ENCODE measurements at places on chromosomes 6 and 20. TPM values are rescaled to one million over a fixed set of nuclear protein-coding genes. Genes with fewer than 3 reads are reported as not detected.

Gene GMPR
- total RNA-seq, result 1.0 TPM

DNA sequence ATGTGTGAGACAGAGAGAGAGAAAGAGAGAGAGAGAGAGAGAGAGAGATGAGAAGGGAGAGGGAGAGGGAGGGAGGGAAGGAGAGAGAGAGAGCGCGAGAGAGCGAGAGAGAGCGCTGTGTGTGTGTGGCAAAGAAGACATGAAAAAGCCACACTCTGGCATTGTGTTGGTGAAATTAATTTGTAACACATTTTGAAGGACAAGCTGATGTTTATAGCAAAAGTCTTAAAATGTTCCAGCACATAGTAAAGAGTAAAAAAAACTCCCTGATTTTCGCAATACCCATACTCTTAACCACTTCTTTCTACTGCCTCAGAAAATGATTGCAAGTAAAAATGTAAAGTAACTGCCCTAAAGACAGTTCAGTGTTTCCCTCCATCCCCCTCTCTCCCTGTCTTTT, 56.7 kb downstream of the SLC22A1 start:
- no peak overlapping the region for H3K27ac ChIP-seq
- H3K27me3 ChIP-seq, result peaks cover 2% of the 10 kb centered on the region

Gene NMBR
- not detected for total RNA-seq

Gene SMLR1
- total RNA-seq, result not detected

DNA sequence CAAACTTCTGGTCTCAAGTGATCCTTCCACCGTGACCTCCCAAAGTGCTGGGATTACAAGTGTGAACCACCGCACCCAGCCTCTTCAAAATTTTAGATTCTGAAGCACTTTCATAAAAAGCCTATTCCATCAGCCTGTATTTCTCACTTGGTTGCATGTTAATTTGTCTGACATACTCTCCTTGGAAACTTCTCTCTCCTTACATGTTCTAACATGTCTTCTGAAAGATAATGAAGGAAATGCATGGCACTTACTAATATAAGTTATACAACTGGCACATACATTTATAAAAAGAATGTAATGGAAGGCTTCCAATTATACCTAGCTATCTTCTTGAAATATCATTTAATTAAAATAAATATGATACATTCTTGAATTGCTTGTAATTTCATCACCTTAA, 597.5 kb downstream of the TBC1D32 start:
- no peak for DNase-seq
- no peaks in the 10 kb centered on the region for H3K27me3 ChIP-seq
- no peaks in the 10 kb centered on the region for H3K4me1 ChIP-seq
- no peak overlapping the region for H3K4me3 ChIP-seq

- peak overlapping the region; percentile 5 for H3K4me3 ChIP-seq
- H3K27me3 ChIP-seq, result no peaks in the 10 kb centered on the region
- H3K4me1 ChIP-seq, result peaks cover 36% of the 10 kb centered on the region
- DNase-seq, result peak; percentile 82
Observed at GRCh38 chr6:14270925-14271788, 153.6 kb downstream of the CD83 start.

GRCh38 chr6:337805-338368, 45.6 kb downstream of the DUSP22 start:
- peaks cover 6% of the 10 kb centered on the region for H3K36me3 ChIP-seq
- H3K27me3 ChIP-seq, result no peaks in the 10 kb centered on the region
- H3K27ac ChIP-seq, result no peak overlapping the region
- peak overlapping the region; percentile 35 for H3K4me3 ChIP-seq

Gene CCN5
- total RNA-seq, result not detected

Gene COQ3
- 17.7 TPM for total RNA-seq

GRCh38 chr6:20440296-20440695, 38.6 kb downstream of the E2F3 start:
- H3K27me3 ChIP-seq, result no peaks in the 10 kb centered on the region
- peaks cover 14% of the 10 kb centered on the region for H3K4me1 ChIP-seq
- no peak overlapping the region for H3K4me3 ChIP-seq
- peaks cover 49% of the 10 kb centered on the region for H3K36me3 ChIP-seq
- no peak for DNase-seq
- H3K27ac ChIP-seq, result no peak overlapping the region

Gene ZC2HC1B
- not detected for total RNA-seq

Gene PLA2G7
- total RNA-seq, result not detected

DNA sequence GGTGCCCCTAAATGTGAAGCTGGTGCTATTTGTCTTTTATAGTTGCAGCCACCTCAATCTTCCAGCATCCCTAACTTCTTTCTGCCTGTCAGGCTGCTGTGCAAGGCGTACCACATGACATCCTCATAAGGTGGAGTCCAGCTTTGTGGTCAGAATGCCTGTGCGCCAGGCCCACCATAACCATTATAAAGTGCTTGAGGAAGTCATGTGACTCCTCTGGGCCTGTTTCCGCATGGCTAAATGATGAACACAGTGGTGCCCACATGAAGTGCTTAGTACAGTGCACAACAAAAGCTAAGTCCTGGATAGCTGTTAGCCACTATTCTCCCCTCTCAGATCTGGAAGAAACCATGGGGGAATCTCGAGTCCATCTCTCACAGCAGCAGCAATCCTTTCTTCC, 75.6 kb downstream of the INSM1 start:
- no peaks in the 10 kb centered on the region for H3K27me3 ChIP-seq
- H3K4me3 ChIP-seq, result no peak overlapping the region
- H3K36me3 ChIP-seq, result peaks cover 4% of the 10 kb centered on the region

GRCh38 chr6:94751641-94752329, 825.5 kb upstream of the MANEA start:
- DNase-seq, result no peak
- H3K4me1 ChIP-seq, result no peaks in the 10 kb centered on the region
- no peak overlapping the region for H3K4me3 ChIP-seq
- H3K27ac ChIP-seq, result no peak overlapping the region
- H3K36me3 ChIP-seq, result no peaks in the 10 kb centered on the region

DNA sequence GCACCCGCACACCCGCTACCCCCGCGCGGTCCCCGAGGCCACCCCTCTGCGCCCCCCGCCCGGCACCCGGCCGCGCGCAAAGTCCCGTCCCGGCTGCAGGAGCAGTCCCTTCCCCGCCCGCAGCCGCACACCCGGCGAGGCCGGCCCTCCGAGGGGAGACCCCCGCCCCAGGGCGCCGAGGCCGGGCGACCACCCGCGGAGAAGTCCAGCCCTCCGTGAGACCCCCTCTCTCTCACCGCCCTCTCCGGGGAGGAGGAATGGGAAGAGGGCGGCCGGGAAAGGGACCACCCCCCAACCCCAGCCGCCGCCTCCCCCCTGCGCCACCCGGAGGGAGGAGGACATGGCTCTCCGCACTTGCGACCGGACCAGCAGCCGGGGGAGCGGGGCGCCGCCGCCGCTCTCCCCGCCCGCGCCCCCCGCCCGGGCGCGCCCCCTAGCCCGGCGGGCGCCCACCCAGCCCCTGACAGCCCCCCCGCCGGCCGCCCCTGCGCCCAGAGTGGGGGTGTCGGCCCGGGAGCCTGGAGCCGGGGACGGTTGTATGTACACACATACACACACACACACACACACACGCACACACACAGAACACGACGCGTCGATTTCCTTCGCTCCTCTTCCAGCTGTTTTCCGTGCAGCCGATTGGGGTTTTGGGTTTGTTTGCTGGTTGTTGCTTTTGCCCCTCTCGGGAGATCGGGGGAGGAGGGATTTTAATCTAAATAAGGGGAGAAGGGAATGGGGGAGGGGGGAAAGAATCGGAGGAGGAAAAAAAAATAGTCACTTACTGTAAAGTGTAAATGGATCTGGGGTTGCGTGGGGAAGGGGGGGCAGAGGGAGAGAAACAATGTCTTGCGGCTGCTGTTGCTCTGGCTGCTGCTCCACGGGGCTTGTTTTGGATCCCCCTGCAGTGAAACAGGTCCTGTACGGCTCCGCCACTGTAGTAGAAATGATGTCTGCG, at the start of gene ATXN1:
Gene ATXN1, minus strand, starts transcription at position 945 of the 955 bp plus-strand sequence.
- H3K36me3 ChIP-seq, result no peaks in the 10 kb centered on the region
- no peaks in the 10 kb centered on the region for H3K27me3 ChIP-seq
- H3K4me3 ChIP-seq, result peak within 1 kb of the TSS; percentile 98
- H3K4me1 ChIP-seq, result peaks cover 57% of the 10 kb centered on the region
- peak; percentile 53 for DNase-seq

- no peaks in the 10 kb centered on the region for H3K4me1 ChIP-seq
- peaks cover 8% of the 10 kb centered on the region for H3K27me3 ChIP-seq
- H3K4me3 ChIP-seq, result no peak overlapping the region
- no peak for DNase-seq
- no peaks in the 10 kb centered on the region for H3K36me3 ChIP-seq
- H3K27ac ChIP-seq, result no peak overlapping the region
Observed at GRCh38 chr6:155067956-155068615, 73.0 kb downstream of the TIAM2 start.

Gene HLA-DQB2
- total RNA-seq, result not detected

DNA sequence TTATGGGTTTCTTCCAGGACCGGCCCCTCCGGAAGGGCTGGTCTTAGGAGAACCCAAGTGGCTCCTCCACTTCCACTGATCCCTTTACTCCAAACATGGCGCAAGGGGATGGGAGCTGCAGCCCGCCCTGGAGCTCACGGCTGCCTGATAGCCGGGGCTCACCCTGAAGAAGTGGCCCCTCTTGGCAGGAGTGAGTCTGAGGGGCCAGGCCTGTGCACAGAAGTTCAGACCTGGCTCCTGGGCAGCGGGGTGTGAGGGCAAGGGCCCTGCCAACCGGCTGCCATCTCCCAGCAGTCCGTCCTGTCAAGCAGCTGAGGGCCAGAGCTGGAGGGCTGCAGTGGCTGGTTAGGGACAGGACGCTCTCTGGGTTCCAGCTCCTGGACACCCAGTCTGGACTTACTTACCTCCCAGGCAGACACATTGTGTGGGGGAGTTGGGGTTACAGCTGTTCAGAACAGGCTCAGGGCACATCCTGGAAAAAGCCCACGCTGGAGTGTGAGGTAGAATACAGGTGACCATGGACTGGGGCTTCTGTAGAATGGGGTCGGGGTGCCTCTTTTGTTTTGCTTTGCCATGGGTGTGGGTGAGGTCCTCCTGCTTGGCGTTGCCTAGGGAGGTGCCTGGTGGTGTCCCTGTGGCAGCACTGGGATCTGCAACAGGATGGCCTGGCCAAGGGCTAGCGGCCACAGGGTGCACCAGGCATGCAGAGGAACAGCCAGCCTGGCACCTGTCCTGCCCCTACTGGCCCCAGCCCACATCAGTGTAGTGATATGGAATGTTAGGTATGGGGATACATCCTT, 88.4 kb downstream of the ASXL1 start:
- H3K4me1 ChIP-seq, result peaks cover 9% of the 10 kb centered on the region
- H3K27ac ChIP-seq, result peak overlapping the region; percentile 39
- DNase-seq, result no peak

DNA sequence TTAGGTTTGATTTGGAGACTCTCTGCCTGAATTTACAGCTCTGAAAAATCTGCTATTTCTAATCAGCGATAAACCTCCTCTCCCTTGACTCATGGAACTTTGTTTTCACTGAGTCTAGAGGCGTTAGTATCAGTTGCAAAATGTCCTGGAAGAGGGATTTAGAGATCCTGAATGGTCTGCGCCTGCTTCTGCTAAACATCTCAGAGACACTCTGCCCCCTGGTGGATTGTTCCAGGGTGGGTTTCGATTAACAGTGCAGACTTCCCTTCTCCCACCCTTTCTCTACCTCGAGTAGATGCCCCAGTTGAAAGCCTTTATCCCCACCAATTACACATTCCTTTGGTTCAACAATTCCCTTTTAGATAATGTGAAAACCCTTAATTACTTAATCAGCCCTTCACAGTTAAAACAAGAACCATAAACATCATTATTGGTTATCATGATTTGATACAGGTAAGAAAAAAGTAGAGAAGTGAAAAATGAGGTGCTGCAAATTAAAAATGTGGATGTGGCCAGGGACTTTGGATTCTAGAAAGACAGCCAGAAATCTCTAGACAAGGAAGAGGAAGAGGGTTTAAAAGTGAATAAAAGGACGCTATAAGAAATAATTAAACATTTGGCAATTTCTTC, 5.5 kb downstream of the HTR1B start:
- peak; percentile 62 for DNase-seq

- DNase-seq, result no peak
- H3K4me3 ChIP-seq, result peak overlapping the region; percentile 74
- peaks cover 4% of the 10 kb centered on the region for H3K36me3 ChIP-seq
- H3K27me3 ChIP-seq, result no peaks in the 10 kb centered on the region
Observed at GRCh38 chr6:149031201-149031858, 284.5 kb downstream of the UST start.

GRCh38 chr20:57350081-57350710, 859 bp upstream of the RAE1 start:
- H3K36me3 ChIP-seq, result peaks cover 14% of the 10 kb centered on the region
- H3K27me3 ChIP-seq, result no peaks in the 10 kb centered on the region
- H3K4me1 ChIP-seq, result peaks cover 22% of the 10 kb centered on the region

GRCh38 chr6:8236956-8237355, 134.6 kb upstream of the EEF1E1 start:
- no peaks in the 10 kb centered on the region for H3K4me1 ChIP-seq
- no peak overlapping the region for H3K4me3 ChIP-seq
- H3K36me3 ChIP-seq, result no peaks in the 10 kb centered on the region
- peaks cover 7% of the 10 kb centered on the region for H3K27me3 ChIP-seq
- no peak for DNase-seq

GRCh38 chr6:28580475-28580874, 54.8 kb downstream of the GPX5 start:
- H3K27me3 ChIP-seq, result peaks cover 21% of the 10 kb centered on the region
- H3K27ac ChIP-seq, result no peak overlapping the region
- no peak overlapping the region for H3K4me3 ChIP-seq
- H3K36me3 ChIP-seq, result peaks cover 1% of the 10 kb centered on the region
- no peaks in the 10 kb centered on the region for H3K4me1 ChIP-seq

DNA sequence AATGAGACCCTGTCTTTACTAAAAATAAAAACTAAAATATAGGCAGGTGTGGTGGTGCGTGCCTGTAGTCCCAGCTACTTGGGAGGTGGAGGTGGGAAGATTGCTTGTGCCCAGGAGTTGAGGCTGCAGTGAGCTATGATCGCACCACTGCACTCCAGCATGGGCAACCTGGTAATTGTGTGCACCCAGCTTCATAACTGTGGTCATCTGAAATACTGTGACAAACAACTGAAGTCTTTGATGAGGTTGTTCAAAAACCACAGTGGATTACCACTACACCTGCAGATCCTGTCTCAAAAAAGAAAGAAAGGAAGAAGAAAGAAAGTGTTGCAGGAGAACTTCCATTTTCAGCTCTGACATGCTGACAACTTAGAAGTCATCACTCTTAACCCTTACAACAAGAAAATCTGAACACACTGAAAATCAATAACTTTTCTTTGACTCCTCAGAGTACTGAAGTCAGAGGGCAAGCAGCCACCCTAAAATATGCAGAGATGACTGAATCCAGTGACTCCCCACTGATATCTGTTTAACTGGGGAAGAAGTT, 13.8 kb upstream of the ZBP1 start:
- H3K4me1 ChIP-seq, result peaks cover 39% of the 10 kb centered on the region
- no peak overlapping the region for H3K4me3 ChIP-seq
- H3K36me3 ChIP-seq, result peaks cover 13% of the 10 kb centered on the region
- no peak overlapping the region for H3K27ac ChIP-seq
- DNase-seq, result no peak

DNA sequence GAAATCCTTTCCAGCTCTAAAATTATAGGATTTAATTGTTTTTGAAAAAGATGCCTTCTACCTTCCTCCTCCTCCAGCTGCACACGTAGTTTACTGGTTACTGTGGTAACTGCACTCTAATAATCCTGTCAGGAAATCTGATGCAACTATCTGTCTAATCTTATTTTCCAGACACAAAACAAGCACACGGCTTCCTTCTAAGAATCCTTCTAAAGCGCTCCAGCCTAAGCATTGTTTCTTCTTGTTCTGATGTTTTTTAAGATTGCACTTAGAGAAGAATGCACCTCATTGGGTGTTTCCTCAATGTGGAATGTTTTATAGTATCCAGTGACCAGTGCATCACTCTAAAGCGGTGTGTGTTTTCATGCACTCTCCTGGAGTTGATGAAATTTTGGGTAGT, 63.6 kb downstream of the CARMIL1 start:
- DNase-seq, result no peak
- H3K4me1 ChIP-seq, result peaks cover 12% of the 10 kb centered on the region
- H3K27me3 ChIP-seq, result no peaks in the 10 kb centered on the region
- H3K27ac ChIP-seq, result no peak overlapping the region
- H3K4me3 ChIP-seq, result no peak overlapping the region

All from activated naive CD4-positive, alpha-beta T cell treated with anti-CD3 and anti-CD28 coated beads for 36 hours (primary cell).